ENCODE measurements at places on chromosomes 4 and X.

DNA sequence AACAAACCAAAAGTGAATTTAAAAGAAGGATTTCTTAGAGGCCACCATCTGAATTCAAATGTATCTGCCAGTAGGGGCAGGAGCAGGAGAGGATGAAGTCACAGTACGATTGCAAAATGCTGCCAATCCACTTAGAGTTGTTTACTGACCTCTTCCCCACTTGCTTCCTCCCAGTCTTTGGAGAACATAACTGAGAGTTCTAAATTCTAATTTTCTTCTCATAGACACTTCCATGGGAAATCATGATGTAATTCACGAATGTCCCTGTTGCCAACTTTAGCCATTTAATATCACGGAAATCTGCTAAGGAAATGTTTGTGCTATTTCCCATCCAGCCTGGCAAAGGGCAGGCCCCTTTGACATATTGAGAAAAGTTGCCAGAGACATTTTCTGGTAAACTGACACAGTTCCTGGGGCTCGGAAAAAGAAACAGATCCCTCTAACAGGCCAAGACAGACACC, 33.6 kb upstream of the NOCT start:
- DNase-seq, result no peak

GRCh38 chrX:72041176-72041575, 90.5 kb downstream of the RTL5 start:
- DNase-seq, result no peak

GRCh38 chr4:8364848-8365350, 75.6 kb downstream of the ACOX3 start:
- no peak for DNase-seq

DNA sequence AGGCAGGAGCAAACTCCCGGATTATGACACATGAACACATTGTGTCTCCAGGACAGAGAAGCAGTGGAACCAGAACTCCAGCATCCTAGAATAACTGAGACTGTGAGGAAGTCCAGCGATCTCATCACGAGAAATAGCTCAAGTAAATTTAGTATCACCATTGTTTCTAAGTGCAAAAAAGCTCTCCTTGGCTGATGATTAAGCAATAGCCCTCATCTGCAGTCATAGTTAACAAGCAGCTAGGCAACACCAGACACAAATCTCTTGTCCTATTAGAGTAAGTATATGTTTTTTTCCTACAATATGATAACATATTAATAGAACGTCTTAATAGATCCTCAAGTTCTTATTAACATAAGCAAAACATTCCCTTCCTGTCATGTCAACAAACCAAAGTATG, 2.4 kb upstream of the CFAP299 start:
- no peak for DNase-seq

DNA sequence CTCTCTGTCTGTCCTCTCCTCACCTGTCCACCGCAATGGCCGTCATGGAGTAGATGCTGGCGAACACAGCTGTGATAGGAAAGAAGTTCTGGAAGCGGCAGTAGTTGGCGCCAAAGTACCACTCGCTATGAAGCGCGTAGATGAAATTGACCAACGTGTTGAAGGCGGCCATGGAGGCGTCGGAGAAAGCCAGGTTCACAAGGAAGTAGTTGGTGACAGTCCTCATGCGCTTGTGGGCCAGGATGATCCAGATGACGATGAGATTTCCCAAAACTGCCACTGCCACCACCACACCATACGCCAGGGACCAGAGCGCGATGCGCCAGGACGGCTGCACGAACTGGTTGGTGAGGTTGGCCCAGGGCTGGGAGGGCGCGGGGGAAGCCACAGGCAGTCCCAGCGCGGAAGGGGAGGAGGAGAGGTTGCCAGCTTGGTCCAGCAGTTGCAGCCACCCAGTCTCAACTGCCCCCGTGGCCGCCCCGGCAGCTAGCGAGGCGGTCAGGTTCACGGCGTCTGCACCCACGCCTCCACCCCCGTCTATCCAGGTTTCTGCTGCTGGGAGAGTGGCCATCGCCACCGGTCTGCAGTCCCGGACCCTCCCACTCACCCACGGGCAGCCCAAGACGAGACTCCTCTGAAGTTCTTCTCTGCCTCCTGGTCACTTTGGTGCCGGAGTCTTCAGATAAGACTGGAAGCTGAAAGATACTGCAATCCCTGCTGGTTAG, 518 bp downstream of the TACR3 start:
- DNase-seq, result no peak

- no peak for DNase-seq
Observed at GRCh38 chrX:54964766-54965497, 29.1 kb downstream of the PFKFB1 start.

DNA sequence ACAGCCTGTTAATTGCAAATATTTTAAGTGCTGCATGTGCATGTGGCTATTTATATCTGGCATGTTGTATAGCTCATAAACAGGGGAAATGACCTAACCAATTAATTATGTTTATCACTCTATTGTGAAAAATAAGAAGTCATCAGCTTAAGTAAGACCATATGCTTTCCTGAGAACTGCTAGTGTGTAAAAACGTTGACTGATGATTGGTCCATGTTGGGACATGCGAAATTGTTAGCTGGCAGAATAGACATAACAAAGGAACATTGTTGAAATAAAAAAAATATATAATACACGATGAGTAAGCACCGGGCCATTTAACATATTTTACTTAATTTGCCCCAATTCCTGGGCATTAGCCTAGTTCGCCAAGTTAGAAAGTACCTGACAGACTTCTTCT, 207.5 kb downstream of the ANK2 start:
- no peak for DNase-seq

DNA sequence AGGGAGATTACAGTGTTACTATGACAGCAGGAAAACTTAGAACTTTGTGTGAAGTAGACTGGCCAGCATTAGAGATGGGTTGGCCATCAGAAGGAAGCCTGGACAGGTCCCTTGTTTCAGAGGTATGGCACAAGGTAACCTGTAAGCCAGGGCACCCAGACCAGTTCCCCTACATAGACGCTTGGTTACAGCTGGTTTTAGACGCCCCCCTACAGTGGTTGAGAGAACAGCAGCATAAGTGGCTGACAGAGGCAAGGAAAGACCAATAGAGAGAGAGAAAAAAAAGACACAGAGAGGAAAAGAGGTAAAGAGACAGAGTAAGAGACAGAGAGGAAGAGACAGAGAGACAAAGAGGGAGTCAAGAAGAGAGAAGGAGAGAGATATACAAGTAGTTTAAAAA, 144.5 kb downstream of the GC start:
- no peak for DNase-seq

- no peak for DNase-seq
Observed at GRCh38 chr4:139950568-139950967, 203.4 kb downstream of the MAML3 start.

- no peak for DNase-seq
Observed at GRCh38 chrX:132207996-132208395, 11.3 kb downstream of the RAP2C start.

- DNase-seq, result no peak
Observed at GRCh38 chr4:7910952-7911578, 28.6 kb downstream of the AFAP1 start.

DNA sequence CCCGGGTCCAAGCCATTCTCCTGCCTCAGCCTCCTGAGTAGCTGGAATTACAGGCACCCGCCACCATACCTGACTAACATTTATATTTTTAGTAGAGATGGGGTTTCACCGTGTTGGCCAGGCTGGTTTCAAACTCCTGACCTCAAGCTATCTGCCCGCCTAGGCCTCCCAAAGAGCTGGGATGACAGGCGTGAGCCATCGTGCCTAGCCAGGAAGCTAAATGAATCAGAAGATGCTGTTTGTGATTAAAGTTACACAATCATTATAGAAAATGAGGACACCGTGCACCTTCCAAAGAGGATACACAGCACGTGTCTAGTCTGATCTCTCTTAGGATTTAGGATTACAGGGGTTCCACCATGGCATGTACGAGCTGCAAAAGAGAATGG, 99.6 kb downstream of the DHRSX start:
- DNase-seq, result no peak

DNA sequence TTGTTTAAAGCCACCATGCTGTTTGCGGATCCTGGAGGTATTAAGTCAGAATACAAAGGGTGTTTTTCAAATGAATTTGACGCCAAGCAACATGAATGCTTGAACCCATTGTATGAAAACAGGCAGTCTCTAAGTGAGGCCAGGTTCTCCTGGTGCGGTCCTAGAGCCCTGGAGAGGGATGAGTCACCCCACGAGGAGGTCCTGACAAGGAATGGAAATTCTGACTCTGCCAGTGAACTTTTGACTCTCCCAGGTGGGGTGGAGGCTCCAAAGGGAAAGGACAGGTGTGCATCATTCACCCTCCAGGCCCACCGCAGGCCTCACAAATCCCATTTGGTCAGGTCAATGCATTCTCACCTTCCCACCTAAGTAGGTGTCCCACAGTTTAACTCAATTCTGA, 1.5 kb downstream of the TRIM2 start:
- DNase-seq, result no peak

Measured in activated effector memory CD4-positive, alpha-beta T cell treated with Interleukin-2 at 50 U/mL for 16 hours (primary cell).